Lower leg skin (tissue), 4 donors: ENCODE measurements at places on chromosomes 5 and 9. TPM values are rescaled to one million over a fixed set of nuclear protein-coding genes. Genes with fewer than 3 reads are reported as not detected.

The PCDHB9 gene
- total RNA-seq = 0.38 TPM

The C5orf52 gene
- total RNA-seq = not detected

The ADAM19 gene
- total RNA-seq = 0.68 TPM

The SPOCK1 gene
- 10.0 TPM for total RNA-seq

The SPATA31A6 gene
- total RNA-seq = not detected

The PALM2AKAP2 gene
- total RNA-seq = 2.0 TPM

The PCDH12 gene
- total RNA-seq = 0.34 TPM

The AQP7 gene
- total RNA-seq = 6.9 TPM

The VCAN gene
- total RNA-seq = 33.3 TPM

The TERT gene
- total RNA-seq = not detected

The PCDHA6 gene
- 0.13 TPM for total RNA-seq

The EGFLAM gene
- 1.5 TPM for total RNA-seq

The PCDHB15 gene
- 1.1 TPM for total RNA-seq

The IL5 gene
- not detected for total RNA-seq

The CEL gene
- 0.38 TPM for total RNA-seq

The MLANA gene
- 9.2 TPM for total RNA-seq

The PLPPR1 gene
- 0.19 TPM for total RNA-seq

GRCh38 chr5:145589063-145589462 is 246.1 kb downstream of the PRELID2 start:
- DNase-seq = no peak

DNA sequence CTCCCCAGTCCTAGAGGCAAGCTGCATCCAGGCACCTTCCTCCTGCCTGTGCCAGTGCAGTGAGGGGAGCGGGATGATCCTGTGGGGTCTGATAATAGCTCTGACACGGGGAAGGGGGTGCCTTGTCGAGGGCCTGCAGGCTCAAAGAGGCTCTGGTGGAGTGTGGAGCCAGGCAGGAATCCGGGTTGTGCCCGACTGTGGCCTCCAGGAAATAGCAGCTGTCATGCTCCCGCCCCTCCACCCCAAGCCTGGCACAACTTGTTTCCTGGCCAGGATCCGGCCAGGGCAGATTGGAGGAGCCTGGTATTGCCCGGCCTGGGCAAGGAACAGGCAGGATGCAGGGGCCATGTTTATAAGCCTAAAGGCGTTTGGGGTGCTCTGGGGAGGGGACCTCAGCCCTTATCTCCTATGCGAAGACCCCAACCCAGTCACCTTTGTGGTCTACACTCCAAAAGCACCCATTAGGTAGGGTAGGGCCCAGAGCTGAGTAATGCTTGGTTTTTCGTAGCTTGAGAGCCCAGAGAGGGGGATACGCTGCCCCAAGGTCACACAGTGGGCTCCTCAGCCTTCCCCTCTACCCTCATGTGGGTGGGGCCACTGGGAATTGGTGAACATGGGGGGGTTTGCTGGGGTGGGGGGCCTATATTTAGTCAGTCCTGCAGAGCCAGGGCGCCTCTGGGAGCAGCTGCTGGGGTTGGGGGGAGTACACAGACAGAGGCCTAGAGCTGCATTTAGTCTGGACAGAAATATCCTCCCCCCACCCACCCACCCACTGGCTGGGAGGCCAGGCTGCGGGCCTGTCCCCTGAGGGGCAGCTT is 12.2 kb downstream of the CXXC5 start:
- DNase-seq = peak; percentile 94

DNA sequence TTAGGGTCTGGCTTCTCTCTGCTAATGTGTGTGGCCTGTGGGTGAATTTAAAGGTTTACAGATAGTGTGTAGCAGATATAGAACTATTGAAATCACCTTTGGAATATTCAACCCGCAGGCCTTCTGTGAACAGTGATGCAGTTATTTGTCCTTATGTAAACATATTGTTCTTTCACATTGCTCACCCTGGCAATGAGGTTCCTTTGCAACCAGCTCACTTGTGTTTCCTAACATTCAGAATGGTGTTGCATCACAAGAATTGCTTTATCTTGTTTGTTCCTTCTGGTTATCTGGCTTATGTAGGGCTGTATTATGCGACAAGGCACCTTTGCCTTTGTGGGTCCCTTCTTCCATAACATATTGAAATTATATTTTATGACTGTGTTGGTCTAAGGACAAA is 370.3 kb downstream of the NNT start:
- DNase-seq = no peak

- DNase-seq = no peak
Measured at GRCh38 chr9:88973281-88974045, 17.8 kb upstream of the S1PR3 start.

- peak; percentile 52 for DNase-seq
Measured at GRCh38 chr9:135888126-135888765, 19.1 kb downstream of the CAMSAP1 start.

GRCh38 chr5:55441954-55442353 is 92.8 kb downstream of the PLPP1 start:
- DNase-seq = no peak

DNA sequence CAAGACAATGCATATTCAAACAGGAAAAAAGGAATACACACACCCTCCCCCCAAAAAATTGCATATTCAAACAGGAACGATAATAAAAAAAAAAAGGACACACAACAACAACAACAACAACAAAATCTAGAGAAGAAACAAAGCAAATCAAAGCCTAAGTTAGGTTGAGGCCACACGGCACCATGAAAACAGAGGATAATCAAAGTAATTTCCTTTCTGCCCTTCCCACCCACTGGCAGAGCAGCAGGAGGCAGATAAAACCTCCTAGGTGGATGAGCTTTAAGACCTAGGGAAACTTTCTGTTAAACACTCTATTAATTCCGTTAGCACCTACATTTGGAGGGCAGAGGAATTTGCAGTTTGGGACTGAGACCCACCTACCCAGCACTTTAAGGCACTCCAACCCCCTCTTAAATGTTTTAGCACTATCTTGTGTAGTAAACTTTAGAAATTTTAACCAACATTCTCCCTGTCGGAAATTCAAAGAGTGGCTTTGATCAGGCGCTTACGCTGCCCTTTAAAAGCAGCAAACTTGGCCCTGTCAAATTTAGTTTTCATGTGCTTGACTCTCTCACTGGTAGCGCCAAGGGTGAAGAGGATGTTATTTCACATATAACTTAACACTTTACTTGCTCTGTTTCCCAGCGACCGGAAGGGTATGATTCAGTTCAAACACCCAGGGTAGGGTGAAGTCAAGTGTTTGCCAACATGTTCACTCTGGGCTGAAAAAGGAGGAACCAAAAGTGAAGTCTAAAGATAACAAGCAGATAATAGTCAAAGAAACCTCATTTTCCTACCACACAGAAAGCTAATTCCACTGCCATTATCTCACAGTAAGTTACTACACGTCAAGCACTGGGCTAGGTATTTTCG is 9.2 kb downstream of the ENC1 start:
- DNase-seq = no peak

DNA sequence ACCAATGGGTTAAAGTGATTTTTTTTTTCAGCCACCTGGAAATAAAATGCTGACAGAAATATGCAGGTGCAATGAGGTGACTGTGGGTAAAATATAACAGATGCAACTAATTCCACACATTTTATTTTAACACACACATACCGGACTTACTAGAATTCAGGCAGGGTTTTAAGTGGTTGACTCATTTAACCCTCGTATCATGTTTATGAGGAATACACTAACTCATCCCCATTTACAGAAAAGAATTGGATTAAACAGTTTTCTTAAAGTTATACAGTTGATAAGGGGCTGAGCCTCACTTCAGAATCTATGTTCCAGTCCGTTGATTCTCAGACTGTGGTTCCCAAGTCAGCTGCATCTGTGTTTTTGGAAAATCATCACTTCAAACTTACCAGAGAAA is 207.5 kb downstream of the CHSY3 start:
- no peak for DNase-seq

DNA sequence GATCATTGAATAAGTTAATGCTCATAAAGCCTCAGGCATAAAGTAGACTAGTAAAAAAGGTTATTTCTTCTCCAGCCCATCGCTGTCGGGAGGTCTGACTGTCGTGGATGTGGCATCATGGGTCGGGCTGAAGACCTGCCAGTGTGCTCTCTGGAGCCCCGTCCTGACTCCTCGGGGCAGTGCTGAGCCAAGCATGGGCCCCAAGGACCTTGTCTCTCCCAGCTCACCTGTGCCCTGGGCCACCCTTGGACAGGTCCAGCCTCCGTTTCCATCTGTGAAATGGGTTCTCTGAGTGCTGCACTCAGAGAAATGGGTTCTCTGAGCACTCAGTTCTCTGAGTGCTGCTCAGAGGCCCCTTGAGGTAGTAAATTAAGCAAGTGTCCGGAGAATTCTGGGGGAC is 269.0 kb downstream of the GADD45G start:
- DNase-seq = peak; percentile 56

DNA sequence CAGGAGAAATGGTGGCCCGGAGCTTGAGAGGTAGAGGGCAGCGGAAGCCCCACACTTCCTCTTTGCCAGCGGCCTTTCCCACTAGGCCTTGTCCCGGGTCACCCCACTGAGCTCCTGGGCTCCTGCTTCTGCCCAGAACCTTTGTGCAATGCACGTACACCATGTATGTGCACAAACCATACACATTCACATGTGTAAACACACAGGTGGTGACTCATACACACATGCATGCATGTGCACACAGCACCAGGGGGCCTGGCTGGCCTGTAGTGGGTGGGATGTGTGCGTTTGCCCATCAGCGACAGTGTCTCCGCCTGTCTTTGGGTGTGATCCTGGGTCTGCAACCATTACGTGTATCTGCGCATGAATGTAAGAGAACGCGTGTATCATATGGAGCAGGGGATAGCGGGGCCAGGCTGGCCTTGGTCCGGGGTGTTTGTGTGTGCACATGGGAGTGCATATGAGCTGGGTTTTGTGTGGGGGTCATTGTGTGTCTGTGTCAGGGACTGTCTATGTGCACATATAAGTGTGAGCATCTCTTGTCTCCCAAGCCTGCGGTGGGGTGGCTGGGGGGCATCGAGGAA is 43.7 kb downstream of the PSD2 start:
- DNase-seq = no peak

DNA sequence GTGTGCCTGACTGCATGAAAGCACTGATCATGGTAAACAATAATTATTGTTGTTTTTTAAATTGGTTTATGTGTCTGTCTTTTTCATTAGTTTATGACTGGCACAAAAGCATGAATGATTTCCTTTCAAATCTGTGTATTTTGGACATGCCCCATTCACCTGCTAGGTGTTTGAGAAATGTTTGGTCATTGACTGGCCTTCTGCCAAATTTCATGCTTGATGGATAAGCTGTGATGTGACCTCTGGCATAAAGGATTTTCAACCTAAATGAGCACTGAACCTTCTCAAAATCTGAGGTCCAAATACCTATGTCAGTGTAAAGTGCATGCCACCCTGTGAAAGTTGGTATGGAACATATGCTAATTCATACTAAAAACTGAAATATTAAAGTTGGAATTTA is 204.5 kb downstream of the BRINP1 start:
- DNase-seq = no peak

- DNase-seq = no peak
Measured at GRCh38 chr5:41636605-41637004, 126.2 kb upstream of the PLCXD3 start.

- peak; percentile 43 for DNase-seq
Measured at GRCh38 chr5:43396762-43397304, 15.4 kb downstream of the CCL28 start.

DNA sequence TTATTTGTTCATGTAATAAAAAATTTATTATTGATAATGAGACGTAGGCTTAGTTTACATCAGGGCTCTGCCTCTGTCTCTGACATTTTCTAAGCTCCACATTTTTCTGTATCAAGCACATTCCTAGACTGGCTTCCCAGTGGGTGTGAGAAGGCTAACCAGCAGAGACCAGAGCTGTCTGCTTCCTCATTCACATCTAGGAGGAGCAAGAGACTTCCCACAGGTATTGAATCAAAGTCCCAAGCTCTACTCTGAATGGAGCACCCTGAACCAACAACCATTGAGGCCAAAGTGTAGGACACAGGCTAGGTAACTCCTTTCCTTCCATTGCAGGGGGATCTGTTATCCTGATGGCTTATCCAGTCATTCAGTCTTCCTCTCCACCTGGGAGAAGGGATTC is 72.4 kb downstream of the PARP8 start:
- DNase-seq = no peak

- no peak for DNase-seq
Measured at GRCh38 chr5:72122602-72123001, 15.3 kb downstream of the MAP1B start.

GRCh38 chr5:179791881-179792611 is 1.7 kb upstream of the LTC4S start:
- DNase-seq = no peak

GRCh38 chr9:36974731-36975130 is 59.3 kb downstream of the PAX5 start:
- DNase-seq = no peak

- DNase-seq = no peak
Measured at GRCh38 chr5:76684756-76685519, 31.0 kb upstream of the F2R start.

DNA sequence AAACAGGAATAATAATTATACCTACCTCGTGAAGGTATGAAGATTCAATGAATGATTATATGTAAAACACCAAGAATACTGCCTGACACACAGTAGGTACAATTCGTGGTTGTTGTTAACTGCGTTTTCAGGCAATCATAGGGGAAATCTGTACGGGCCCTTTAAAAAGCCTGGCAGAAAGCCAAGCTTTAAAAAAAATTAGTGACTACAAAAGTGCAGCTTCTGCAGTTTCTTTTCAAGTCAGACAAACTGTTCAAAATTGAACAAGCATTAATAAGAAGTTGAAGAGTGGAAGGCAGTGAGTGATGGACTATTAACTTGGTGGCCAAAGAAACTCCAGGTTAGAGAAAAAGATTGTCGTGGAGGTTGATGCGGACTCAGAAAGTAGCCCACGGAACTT is 85.9 kb upstream of the TRIO start:
- no peak for DNase-seq

- DNase-seq = no peak
Measured at GRCh38 chr5:95701074-95701473, 18.3 kb upstream of the SPATA9 start.

GRCh38 chr5:172637110-172637580 is 3.9 kb upstream of the NEURL1B start:
- DNase-seq = peak; percentile 73

- no peak for DNase-seq
Measured at GRCh38 chr5:173812811-173813550, 75.2 kb upstream of the CPEB4 start.

DNA sequence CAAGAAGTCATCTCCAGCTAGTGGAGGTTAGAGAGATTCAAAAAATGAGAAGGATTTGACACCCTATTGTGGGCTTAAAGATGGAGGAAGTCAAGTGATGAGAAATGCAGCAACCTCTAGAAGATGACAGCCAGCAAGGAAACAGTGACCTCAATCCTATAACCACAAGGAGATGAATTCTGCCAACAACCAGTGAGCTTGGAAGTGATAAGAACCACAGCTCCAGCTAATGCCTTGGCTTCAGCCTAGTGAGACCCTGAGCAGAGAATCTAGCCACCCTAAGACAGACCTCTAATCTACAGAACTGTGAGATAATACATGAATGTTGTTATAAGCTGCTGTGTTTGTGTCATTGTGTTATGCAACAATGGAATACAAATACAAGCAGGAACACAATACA is 262.4 kb downstream of the GRIA1 start:
- no peak for DNase-seq

GRCh38 chr9:29555502-29555901 is 1982.2 kb upstream of the C9orf72 start:
- no peak for DNase-seq

GRCh38 chr9:136345281-136346156 is 18.0 kb downstream of the DNLZ start:
- peak; percentile 92 for DNase-seq
